Stimulated activated CD8-positive, alpha-beta memory T cell treated with anti-CD3 and anti-CD28 coated beads, Interleukin-2, amount 100 ng/mL, for 1 hour (primary cell): ENCODE measurements at places on chromosomes 13 and 19.

DNA sequence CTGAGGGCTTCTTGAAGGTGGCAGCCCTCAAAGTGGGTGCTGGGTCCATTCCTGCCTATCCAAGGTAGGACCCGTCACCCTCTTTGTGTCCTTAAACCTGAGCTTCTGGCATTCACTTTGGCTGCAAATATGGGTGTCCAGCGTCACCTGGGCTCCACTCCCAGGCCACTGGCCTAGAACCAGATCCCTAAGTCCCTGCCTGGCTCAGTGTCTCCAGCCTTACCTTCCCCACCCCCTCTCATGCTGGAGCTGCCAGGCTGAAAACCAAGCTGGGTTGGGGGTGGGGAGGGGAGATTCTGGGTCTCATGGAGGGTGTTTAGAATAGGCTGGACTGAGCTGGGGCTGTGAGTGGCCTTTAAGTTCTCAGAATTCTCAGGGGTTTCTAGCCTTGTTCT, 12.4 kb downstream of the PDE4A start:
- no peak for DNase-seq

DNA sequence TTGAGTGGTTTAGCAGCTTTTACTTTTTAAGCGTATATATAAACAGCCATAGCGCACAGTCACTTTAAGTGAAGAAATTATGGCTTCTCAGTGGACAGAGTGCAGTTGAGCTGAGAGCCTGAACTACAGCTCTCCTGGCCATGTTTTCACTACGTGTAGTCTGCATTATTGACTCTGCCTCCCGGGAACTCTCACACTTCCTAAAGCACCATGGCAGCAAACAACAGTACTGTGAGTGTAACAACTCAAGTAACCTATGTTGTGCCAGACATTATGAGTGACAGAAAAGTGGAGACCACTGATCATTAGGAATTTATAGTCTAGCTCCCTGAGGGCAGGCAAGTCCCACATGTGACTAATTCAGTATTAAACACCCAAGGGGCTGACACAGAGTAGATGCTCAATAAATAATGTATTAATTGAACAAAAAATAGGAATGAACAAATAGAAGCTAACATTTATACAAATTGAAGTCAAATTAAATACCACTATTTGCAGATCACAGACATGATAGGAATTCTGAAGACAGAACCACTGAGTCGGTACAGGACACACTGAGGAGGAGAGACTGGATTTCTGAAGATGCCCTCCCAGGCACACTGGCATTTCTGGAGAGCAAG, 19.7 kb downstream of the EFNB2 start:
- DNase-seq: no peak

DNA sequence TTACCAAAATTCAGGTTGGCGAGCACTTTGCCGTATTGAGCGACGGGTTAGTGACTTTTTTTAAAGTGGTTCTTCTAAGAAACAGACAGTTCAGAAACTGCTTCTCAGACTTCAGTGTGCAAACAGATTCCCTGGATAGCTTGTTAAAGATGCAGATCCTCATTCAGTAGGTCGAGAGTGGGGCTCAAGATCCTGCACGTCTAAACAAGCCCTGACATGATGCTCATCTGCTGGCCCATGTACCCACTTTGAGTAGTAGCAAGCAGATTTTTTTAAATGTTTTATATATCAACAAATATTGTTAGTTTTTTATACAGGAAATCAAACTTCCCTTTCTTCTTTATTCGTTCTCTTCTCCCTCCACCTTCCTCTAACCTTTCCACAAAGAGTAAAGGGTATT, 7.3 kb downstream of the METTL21C start:
- DNase-seq: no peak

GRCh38 chr13:71879129-71879535, 12.1 kb upstream of the DACH1 start:
- DNase-seq: no peak

GRCh38 chr19:35755550-35756376, 1.1 kb downstream of the HSPB6 start:
- DNase-seq: no peak

GRCh38 chr19:30448386-30449077, 76.3 kb downstream of the ZNF536 start:
- no peak for DNase-seq

GRCh38 chr19:16113727-16114126, 2.0 kb downstream of the RAB8A start:
- DNase-seq: no peak
